Karpas-422 (cell line): ENCODE measurements at places on chromosomes 1 and 21.

- no peak overlapping the region for H3K27ac ChIP-seq
- H3K4me1 ChIP-seq, result no peaks in the 10 kb centered on the region
- H3K36me3 ChIP-seq, result no peaks in the 10 kb centered on the region
- H3K4me3 ChIP-seq, result no peak overlapping the region
Measured at GRCh38 chr1:40944841-40945430, 34.6 kb upstream of the CTPS1 start.

- H3K4me1 ChIP-seq, result peaks cover 9% of the 10 kb centered on the region
- H3K27me3 ChIP-seq, result no peaks in the 10 kb centered on the region
- H3K4me3 ChIP-seq, result no peak overlapping the region
- no peak for DNase-seq
- no peak overlapping the region for H3K27ac ChIP-seq
Measured at GRCh38 chr1:7334475-7335035, 436.5 kb upstream of the VAMP3 start.

DNA sequence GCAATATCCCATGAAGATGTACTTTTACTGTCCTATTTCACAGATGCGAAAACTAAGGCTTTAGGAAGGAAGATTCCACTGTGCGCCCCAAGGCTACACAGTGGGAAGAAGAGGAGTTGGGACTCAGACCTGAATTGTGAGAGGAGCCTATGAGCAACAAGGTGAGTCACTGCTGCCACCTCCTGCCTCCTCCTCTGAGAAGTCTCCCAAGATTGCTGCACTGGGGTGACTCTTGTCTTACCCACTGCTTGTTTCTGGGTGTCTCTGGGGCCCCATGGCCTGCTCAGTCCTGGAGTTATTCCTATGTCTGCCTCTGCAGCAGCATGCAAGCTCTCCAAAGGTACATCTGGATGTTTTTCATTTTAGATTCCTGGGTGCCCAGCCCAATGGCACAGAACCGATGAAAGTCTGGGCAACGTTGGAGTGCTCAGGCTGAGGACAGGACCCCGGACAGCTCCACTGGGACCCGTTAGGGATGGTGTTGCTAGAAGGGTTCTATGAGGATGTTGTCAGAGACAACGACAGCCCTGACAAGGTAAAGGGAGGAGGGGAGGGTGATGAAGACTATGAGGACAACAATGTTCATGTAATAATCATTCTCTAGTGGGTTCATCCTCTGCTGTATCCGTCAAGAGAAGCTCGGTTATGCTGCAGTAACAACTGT lies 11.0 kb upstream of the C1QA start:
- no peak overlapping the region for H3K27ac ChIP-seq
- no peaks in the 10 kb centered on the region for H3K27me3 ChIP-seq

DNA sequence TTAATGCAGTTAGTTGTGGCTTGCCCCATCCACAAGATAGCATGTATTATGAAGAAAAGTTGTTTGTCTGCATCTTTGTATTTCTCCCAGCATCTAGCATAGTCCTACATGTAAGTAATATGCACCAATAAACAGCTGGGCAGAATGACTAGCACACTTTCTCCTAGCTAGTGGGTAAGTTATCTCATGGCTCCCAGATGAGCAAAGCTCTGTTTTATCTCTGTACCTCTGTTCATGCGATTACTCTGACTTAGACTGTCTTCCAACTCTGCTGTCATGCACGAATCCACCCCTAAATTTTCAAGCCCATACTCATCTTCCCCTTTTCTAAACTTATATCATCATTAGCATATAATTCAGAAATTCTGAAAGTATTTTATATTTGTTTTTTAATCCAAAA lies 37.5 kb upstream of the KCTD3 start:
- H3K4me1 ChIP-seq, result no peaks in the 10 kb centered on the region
- H3K27me3 ChIP-seq, result no peaks in the 10 kb centered on the region
- no peaks in the 10 kb centered on the region for H3K36me3 ChIP-seq
- no peak overlapping the region for H3K4me3 ChIP-seq
- no peak overlapping the region for H3K27ac ChIP-seq

- H3K36me3 ChIP-seq, result no peaks in the 10 kb centered on the region
- no peak overlapping the region for H3K27ac ChIP-seq
Measured at GRCh38 chr1:228740543-228741317, 5.5 kb downstream of the RHOU start.
